Kidney epithelial cell (primary cell): ENCODE measurements at places on chromosomes 7 and 10. TPM values are rescaled to one million over a fixed set of nuclear protein-coding genes. Genes with fewer than 3 reads are reported as not detected.

Gene TMEM213
- not detected in 2 replicates for total RNA-seq

Gene CACNA2D1
- total RNA-seq = 3.4 and 5.9 TPM in 2 replicates

Gene RADIL
- 2.3 and 3.5 TPM in 2 replicates for total RNA-seq

Gene HACD1
- total RNA-seq = 16.6 and 20.8 TPM in 2 replicates

Gene TSPAN12
- 10.9 and 12.5 TPM in 2 replicates for total RNA-seq

Gene SAP25
- 0.62 TPM in 1 of 2 replicates, not detected in the other for total RNA-seq

Gene TMEM184A
- total RNA-seq = 5.7 and 5.8 TPM in 2 replicates

Gene MRPS17
- total RNA-seq = 12.9 and 15.5 TPM in 2 replicates

Gene ASAH2
- total RNA-seq = 0.29 and 6.5 TPM in 2 replicates

Gene SEC24C
- 61.0 and 70.9 TPM in 2 replicates for total RNA-seq

Gene CHAT
- total RNA-seq = not detected in 2 replicates

Gene WASHC2C
- 49.1 and 51.5 TPM in 2 replicates for total RNA-seq

Gene TBXAS1
- total RNA-seq = 7.1 and 7.8 TPM in 2 replicates
